ENCODE measurements at places on chromosomes 1 and 21.

- no peak for DNase-seq
Measured at GRCh38 chr21:38170704-38171682, 85.8 kb upstream of the KCNJ15 start.

DNA sequence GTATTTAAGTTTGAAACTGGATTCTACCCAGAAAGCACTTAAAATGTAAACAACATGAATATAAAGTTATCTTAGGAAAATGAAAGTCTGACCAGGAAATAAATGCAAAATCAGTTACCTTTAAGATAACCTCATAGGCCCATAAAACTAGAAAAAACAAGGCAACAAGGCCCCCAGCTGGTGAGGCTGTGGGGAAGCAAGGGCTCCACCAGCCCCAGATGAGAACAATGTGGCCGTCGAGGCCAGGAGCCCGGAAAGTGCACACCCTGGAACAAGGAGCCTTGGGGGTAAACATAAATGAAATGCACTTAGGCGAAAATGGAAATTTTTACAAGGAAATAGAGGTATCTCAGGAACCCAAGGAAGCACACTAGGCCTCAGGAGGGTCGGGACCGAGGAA, 37.9 kb upstream of the BMP8B start:
- DNase-seq = peak; percentile 100

DNA sequence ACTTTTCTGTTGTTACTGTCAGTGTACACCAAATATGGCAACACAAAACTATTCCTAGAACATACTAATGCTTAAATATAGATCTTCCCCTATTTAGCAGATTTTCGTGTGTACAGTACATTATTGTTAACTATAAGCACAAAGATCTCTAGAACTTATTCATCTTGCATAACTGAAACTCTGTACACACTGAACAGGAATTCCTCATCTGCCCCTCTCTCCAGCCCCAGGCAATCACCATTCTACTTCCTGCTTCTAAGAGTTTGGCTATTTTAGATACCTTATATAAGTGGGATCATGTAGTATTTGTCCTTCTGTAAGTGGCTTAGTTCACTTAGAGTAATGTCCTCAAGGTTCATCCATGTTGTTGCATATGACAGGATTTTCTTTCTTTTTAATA, 4.5 kb upstream of the RGL1 start:
- no peak for DNase-seq

DNA sequence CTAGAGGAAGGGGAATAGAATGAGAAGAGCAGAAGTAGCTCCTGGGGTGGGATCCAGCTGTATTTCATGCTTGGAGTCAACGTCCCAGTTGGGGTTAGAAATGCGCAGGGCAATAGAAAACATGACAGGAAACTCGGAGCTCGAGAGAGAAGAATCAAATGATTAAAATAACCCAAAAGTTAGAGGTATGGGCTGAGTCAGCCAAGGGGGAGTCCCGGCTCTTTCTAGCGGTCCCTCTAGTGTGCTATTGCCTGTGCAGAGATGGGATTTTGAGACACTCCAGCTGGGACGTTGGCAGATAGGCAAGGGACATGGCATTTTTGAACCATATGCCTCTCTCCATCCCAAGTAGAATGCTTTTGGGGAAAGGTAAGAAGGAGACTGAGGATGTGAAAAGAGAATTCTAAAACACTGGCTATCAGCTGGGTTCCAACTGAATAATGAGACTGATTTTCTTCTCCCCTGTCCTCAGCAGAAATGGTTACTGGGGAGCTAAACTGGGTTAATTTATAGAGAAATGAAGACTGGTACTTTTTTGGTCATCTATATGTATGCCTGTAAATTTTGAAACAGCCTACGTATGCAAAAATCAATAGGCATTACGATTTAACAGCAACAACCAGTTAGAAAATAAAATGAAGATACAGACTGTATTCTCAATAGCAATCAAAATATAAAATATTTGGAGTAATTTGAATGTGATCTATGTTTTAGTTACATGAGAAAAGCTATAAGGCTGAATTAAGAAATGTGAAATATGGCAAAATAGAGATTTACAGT, 7.0 kb upstream of the VPS26C start:
- DNase-seq = no peak

DNA sequence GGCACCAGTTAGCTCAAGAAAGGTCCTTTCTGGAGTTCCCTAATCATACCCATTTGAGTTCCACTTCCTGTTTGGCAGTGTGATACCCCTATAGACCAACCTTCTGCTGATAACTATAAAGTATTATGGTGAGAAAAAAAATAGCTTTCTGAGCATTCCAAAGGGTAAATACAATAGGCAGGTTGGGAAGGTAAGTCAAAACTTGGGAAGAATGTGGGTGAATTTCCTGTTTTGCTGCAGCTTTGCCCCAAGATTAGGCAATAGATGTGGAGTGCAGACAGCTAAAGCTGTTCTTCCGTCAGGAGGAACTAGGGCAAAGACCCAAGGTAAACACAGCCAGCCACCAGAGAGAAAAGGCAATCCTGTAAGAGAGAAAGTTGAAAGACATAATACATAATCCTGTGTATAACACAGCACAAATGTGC, 49.9 kb upstream of the GUCA2A start:
- DNase-seq = no peak

GRCh38 chr1:50214717-50215116, 106.0 kb downstream of the ELAVL4 start:
- peak; percentile 86 for DNase-seq

GRCh38 chr1:10553118-10553517, 78.4 kb downstream of the PEX14 start:
- DNase-seq = no peak

GRCh38 chr1:237478842-237479241, 411.9 kb downstream of the ZP4 start:
- no peak for DNase-seq

DNA sequence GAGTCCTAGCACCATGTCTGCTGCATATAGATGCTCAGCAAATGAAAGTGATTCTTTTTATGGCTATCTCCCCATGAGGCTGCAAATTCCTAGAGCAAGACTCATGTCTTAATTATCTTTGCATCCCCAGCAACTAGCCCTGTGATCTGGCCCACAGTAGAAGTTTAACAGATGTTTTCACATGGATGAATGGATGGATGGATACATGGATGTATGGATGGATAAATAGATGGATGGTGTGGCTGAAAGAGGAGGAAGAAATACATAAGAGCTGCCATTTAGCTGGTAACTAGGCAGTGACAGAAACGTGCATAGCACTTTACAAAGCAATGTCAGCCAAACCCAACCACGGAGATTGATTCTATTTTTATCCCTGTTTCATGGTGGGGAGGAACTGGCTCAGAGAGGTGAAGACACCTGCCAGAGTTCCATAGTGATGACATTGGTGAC, 32.7 kb upstream of the ZBTB40 start:
- DNase-seq = no peak

GRCh38 chr1:34547046-34547674, 207.7 kb upstream of the GJB5 start:
- DNase-seq = no peak

DNA sequence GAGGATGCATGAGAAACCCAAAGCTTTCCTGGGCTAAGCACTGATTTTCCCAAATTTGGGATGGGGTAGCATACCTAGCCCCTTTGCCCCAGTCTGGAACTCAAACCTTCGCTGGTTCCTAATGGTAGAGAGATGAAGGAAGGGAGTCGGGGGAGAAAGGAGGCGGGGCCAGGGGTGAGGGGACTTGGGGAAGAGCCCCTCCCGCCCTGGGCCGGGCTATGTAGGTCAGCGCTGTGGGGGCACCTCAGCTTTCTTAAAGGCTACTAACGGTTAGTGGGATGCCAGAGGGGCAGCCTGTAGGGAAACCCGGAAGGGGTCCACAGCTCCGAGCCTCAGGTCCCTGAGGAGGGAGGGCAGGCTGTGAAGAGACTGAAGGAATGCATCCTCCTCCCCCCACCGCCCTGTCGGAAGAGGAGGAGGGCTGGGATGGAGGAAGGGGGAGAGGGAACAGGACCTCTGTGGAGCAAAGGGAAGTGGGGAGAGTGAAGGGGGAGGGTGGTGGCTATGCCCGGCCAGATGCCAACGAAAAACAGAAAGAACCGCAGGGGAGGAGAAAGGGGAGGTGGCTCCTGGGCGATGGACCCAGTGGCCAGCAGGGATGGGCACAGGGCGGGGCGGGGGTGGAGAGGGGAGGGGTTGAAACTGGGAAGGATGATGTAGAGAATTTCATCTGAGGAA, 1.3 kb downstream of the CADM3 start:
- DNase-seq = no peak

GRCh38 chr1:108124622-108125311, 75.4 kb downstream of the SLC25A24 start:
- DNase-seq = no peak

GRCh38 chr1:244339776-244340175, 111.9 kb downstream of the ADSS2 start:
- DNase-seq = no peak

DNA sequence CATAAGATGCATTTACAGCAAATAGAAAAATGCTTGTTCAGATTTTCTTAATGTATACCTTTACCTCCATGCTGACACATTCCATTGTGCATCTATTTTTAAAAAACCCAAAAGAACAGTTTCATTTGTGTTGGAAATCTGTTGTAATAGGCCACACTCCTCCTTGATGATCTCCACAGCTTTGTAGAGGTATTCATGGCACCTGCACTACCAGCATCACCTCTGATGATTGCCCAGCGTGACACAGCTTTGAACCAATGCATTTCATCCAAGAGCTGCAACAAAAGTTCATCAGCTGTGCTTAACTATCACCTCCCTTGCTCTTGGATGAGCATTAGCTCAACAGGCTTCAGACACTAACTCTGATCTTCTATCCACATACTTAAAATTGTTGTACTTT, 8.2 kb downstream of the DYNLT5 start:
- DNase-seq = no peak

- no peak for DNase-seq
Measured at GRCh38 chr1:227215863-227216510, 102.3 kb downstream of the CDC42BPA start.

DNA sequence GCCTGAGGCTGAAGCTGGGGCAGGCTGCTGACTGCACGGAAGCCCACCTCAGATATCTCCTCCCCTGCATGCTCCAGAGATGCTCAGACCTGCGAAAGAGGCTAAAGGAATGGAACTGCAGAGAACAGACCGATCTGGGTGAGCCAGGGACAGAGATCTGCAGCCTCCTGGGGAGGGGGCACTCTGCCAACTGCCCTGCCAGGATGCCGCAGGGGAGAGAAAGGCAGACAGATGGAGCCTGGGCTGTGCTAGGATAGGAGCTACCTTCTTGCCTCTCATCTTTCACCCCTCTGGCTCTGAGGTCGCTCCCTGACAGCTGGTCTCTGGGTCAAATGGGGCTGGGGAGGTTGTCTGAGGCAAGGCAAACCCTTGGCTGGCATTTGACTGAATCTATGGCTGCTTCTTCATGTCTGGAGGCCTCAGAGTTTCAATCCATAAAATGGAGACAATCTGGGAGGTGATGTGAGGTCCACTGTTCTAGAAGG, 238.2 kb downstream of the GRIK3 start:
- DNase-seq = peak; percentile 91

GRCh38 chr21:43922949-43923348, 57.9 kb downstream of the AGPAT3 start:
- DNase-seq = no peak

GRCh38 chr1:217138799-217139466, 415.7 kb upstream of the ESRRG start:
- DNase-seq = no peak

- DNase-seq = peak; percentile 96
Measured at GRCh38 chr1:55443175-55443915, 228.2 kb upstream of the USP24 start.

GRCh38 chr21:38661197-38661871, 144.4 kb upstream of the ETS2 start:
- DNase-seq = no peak

GRCh38 chr1:110240476-110241210, 30.5 kb downstream of the KCNC4 start:
- DNase-seq = no peak

- DNase-seq = no peak
Measured at GRCh38 chr1:92972409-92973129, 11.3 kb upstream of the DIPK1A start.

DNA sequence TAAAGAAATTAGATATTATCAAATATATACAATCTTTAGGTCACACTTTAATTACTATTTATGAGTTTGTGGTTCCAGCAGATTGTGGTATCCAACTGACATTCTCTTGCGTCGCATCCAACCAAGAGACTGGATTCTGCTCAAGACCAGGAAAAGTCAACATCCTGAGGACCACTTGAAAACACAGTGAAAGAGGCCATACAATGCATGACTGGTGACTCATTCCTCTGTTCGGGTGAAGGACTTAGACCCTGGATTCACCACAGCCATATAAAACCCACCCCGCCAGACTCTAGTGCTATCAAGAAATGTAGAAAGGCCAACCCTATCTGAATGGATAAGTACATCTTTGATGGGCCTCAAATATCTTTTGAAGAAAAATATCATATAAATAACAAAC, 14.5 kb upstream of the CFHR4 start:
- DNase-seq = no peak

GRCh38 chr1:93845538-93846205, 33.3 kb downstream of the DNTTIP2 start:
- peak; percentile 28 for DNase-seq

DNA sequence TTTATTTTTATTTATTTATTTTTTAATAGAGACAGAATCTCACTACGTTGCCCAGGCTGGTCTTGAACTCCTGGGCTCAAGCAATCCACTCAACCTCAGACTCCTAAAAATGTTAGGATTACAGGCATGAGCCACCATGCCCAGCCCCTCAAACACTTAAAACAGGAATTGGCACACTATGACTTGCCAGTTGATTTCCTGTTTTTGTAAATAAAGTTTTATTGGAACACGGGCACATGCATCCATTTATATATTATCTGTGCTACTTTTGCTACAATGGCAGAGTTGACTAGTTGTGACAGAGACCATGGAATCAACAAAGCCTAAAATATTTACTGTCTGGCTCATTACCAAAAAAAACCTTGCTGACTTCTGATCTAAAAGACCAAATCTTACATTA, 16.0 kb upstream of the YRDC start:
- no peak for DNase-seq

- no peak for DNase-seq
Measured at GRCh38 chr21:14620152-14620551, 74.0 kb upstream of the SAMSN1 start.

GRCh38 chr1:17706445-17706844, 48.7 kb upstream of the ACTL8 start:
- no peak for DNase-seq

- DNase-seq = no peak
Measured at GRCh38 chr1:14495381-14495780, 103.1 kb upstream of the KAZN start.
